ENCODE measurements at places on chromosomes 6 and 20. TPM values are rescaled to one million over a fixed set of nuclear protein-coding genes. Genes with fewer than 3 reads are reported as not detected.

- DNase-seq: no peak
- no peaks in the 10 kb centered on the region for H3K27me3 ChIP-seq
- H3K4me1 ChIP-seq: no peaks in the 10 kb centered on the region
- H3K36me3 ChIP-seq: no peaks in the 10 kb centered on the region
- H3K27ac ChIP-seq: no peak overlapping the region
These were observed 76.2 kb downstream of the TSHZ2 start for GRCh38 chr20:53048387-53048786.

DNA sequence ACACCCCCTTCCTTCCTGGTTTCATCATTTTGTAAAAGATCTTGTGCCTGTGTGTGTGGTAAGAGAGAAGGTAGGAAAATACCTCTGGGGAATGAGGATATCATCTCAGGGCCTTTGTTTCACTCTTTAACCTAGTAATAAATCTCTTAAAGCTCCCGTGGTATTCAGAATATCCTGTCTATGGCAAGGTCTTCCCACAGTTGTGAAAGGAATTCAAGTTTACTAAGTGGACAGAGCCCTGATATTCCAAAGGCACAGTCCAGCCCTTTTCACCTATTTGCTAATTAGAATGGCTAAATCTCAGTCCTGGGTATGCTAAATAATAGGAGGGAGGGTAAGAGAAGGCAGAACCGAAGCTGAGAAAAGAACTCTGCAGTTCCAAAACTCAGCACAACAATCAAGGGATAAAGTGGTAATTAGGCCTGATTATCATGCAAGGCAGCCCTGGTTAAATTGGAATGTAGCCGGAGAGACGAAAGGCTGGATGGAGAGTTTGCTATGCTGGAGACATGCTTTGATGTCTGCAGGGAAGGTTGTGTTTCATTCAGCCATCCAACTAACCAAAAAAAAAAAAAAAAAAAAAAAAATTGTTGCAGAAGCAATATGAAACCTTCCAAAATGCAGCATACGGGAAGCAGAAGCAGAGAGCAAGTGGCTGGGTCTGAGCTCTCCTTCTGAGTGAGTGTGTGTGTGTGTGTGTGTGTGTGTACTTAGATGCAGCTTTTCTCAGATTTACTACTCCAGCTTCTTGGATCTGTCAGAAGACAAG lies 28.5 kb upstream of the PIM1 start:
- H3K27me3 ChIP-seq: no peaks in the 10 kb centered on the region
- peak; percentile 97 for DNase-seq
- H3K36me3 ChIP-seq: no peaks in the 10 kb centered on the region
- peak overlapping the region; percentile 37 for H3K4me3 ChIP-seq
- peaks cover 47% of the 10 kb centered on the region for H3K4me1 ChIP-seq
- H3K27ac ChIP-seq: peak overlapping the region; percentile 100

- peaks cover 48% of the 10 kb centered on the region for H3K4me1 ChIP-seq
- no peak for DNase-seq
- H3K36me3 ChIP-seq: no peaks in the 10 kb centered on the region
- no peaks in the 10 kb centered on the region for H3K27me3 ChIP-seq
- H3K27ac ChIP-seq: no peak overlapping the region
- H3K4me3 ChIP-seq: no peak overlapping the region
These were observed 509.3 kb upstream of the CITED2 start for GRCh38 chr6:139883776-139884175.

- H3K4me3 ChIP-seq: peak overlapping the region; percentile 82
- H3K27me3 ChIP-seq: no peaks in the 10 kb centered on the region
- peaks cover 19% of the 10 kb centered on the region for H3K4me1 ChIP-seq
- DNase-seq: peak; percentile 70
- peak overlapping the region; percentile 98 for H3K27ac ChIP-seq
- no peaks in the 10 kb centered on the region for H3K36me3 ChIP-seq
These were observed 864 bp upstream of the BCLAF1 start for GRCh38 chr6:136290410-136291010.

- H3K4me1 ChIP-seq: 0 out of 2 replicates have a peak, but pooled peaks cover 7% of the 10 kb centered on the region
- H3K27me3 ChIP-seq: no peaks in the 10 kb centered on the region
- peak; percentile 29 for DNase-seq
- no peaks in the 10 kb centered on the region for H3K36me3 ChIP-seq
These were observed 94.7 kb upstream of the PLCB4 start for GRCh38 chr20:8974009-8974708.

- no peak overlapping the region for H3K4me3 ChIP-seq
- H3K27me3 ChIP-seq: no peaks in the 10 kb centered on the region
- H3K4me1 ChIP-seq: peaks cover 4% of the 10 kb centered on the region
- DNase-seq: no peak
- H3K36me3 ChIP-seq: no peaks in the 10 kb centered on the region
- H3K27ac ChIP-seq: no peak overlapping the region
These were observed 647.9 kb upstream of the AGPAT4 start for GRCh38 chr6:161921602-161922395.

DNA sequence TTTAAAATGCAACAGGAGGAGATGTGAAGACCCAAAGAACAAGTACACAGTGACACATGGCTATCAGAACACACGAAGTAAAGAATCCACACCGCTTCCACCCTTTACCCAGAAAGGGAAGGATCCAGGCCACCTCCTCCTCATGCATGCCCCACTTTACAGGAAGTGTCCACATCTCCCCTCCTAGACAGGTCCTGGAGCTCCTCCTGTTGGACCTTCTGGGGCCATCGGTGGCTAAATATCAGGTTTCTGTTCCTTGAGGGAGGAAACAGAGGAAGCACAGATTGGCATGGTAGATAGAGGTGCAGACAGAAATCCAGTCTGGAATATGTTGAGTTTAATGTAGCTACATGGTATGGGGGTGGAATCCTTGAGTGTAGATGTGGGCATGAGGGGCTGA lies 10.9 kb downstream of the NINL start:
- H3K27ac ChIP-seq: 0 out of 2 replicates have a peak overlapping the region, but pooled peaks have one; percentile 48
- no peak overlapping the region for H3K4me3 ChIP-seq
- H3K27me3 ChIP-seq: no peaks in the 10 kb centered on the region
- H3K36me3 ChIP-seq: no peaks in the 10 kb centered on the region

DNA sequence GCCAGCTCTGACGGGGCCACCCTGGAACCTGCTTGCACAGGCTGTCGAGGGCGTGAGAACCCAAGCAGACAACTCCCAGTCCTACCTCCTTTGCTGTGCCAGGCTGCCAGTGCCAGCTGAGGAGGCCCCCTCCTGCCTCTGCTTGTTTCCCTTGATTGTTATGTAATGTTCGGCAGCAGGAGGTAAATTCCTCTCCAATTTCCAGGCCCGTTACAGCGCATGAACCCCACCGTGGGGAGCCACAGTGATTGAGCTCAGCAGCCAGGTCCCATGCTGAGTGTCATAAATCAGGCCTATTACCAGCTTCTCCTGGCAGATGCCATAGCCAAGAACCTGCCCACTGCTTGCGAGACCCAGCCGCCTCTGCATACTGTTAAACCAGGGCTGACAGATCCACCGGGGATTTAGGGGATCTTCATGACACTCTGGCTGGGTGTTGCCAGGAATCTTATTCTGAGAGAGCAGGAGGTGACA lies 320.5 kb downstream of the DHX35 start:
- H3K27me3 ChIP-seq: no peaks in the 10 kb centered on the region
- peak; percentile 86 for DNase-seq
- H3K4me1 ChIP-seq: peaks cover 29% of the 10 kb centered on the region
- no peaks in the 10 kb centered on the region for H3K36me3 ChIP-seq

DNA sequence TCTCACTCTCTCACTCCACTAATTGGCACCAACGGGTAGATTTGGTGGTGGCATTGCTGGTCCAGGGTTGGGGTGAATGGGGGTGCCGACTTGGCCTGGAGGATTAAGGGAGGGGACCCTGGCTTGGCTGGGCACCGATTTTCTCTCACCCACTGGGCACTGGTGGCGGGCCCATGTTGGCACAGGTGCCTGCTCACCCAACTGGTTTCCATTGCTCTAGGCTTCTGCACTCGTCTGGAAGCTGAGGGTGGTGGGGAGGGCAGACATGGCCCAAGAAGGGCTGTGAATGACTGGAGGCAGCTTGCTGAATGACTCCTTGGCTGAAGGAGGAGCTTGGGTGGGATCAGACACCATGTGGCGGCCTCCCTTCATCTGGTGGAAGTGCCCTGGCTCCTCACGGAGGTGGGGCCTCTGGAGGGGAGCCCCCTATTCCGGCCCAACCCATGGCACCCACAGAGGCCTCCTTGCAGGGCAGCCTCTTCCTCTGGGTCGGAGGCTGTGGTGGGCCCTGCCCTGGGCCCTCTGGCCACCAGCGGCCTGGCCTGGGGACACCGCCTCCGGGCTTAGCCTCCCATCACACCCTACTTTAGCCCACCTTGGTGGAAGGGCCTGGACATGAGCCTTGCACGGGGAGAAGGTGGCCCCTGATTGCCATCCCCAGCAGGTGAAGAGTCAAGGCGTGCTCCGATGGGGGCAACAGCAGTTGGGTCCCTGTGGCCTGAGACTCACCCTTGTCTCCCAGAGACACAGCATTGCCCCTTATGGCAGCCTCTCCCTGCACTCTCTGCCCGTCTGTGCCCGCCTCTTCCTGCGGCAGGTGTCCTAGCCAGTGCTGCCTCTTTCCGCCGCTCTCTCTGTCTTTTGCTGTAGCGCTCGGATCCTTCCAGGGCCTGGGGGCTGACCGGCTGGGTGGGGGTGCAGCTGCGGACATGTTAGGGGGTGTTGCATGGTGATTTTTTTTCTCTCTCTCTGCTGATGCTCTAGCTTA lies 11.2 kb downstream of the VEGFA start:
- H3K27ac ChIP-seq: no peak overlapping the region
- H3K36me3 ChIP-seq: peaks cover 25% of the 10 kb centered on the region
- no peaks in the 10 kb centered on the region for H3K27me3 ChIP-seq
- no peak overlapping the region for H3K4me3 ChIP-seq

KCNK16 gene
- polyA plus RNA-seq: not detected

STX11 gene
- polyA plus RNA-seq: 0.37 TPM

COL9A3 gene
- 74.9 TPM for polyA plus RNA-seq

Data from GM23338 (cell line).